Activated CD8-positive, alpha-beta memory T cell treated with anti-CD3 and anti-CD28 coated beads for 4 hours (primary cell): ENCODE measurements at places on chromosomes 6 and 20.

DNA sequence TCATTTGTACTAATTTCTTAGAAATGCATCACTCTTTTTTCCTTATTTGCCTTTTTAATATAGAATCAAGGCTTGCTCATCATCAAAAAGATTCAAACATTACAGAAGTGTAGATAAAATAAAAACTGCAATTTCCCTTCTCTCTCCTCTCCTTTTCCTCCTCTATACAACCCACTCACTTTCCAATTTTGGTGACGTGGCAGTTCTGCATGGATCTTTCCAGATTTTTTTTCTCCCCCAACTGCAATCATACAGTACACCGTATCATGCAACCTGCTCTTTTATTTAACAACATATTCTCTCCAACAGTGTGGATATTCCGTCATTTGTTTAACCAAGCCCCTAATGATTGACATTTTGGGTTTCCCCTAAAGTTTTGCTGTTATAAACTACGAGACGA lies 140.5 kb downstream of the BFSP1 start:
- DNase-seq: no peak

DNA sequence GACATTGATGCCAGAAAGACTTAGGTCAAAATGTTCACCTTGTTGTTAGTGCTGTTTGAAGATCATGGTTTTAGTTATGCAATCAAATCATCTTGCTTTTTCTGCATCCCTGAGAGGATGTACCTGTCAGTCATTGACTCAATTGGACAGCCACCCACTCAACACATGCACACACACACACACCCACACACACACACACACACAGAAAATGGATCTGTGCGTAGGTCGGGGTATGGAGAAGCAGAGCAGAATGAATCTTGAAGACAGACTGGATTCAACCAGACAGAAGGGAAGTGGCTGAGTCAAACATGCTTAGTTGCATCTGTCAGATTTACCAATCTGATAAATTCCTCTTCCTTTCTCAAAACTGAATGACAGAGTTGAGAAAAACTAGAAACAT lies 19.1 kb upstream of the ZSCAN23 start:
- no peak for DNase-seq

GRCh38 chr20:4548552-4548951 lies 173.2 kb upstream of the PRND start:
- DNase-seq: no peak

DNA sequence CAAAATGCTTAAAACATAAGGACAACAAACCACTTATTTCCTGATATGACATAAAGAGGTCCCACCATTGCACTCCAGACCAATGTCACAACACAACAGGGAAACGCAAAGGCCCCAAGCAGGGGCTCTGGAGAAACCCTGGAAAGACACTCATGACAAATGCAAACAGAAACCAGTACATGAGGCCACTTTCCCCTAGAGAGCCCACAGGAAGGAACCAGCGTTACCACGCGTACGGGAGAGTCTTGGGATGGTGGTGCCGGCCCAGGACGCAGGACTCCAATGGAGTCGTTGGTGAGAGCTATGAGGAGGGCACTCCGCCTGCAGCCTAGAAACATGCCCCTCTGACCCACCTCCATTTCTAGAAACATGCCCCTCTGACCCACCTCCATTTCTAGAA lies 20.2 kb downstream of the GMEB2 start:
- no peak for DNase-seq

- DNase-seq: no peak
Measured at GRCh38 chr20:43533060-43533459, 25.6 kb downstream of the L3MBTL1 start.

- DNase-seq: no peak
Measured at GRCh38 chr6:156454867-156455266, 322.3 kb upstream of the ARID1B start.

DNA sequence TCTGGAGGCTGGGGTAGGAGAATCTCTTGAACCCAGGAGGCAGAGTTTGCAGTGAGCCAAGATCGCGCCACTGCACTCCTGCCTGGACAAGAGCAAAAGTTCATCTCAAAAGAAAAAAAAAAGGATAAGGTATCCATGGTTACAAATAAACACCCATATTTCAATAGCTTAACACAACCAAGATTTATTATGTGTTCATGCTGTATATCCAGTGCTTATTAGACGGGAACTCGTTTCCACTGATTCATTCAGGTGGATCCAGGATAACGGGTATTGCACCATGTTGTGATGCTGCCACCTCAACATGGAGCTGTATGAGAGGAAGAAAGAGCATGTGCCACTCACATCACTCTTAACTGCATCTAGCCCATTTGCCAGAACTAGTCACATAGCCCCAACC lies 69.1 kb upstream of the HIVEP1 start:
- no peak for DNase-seq

- no peak for DNase-seq
Measured at GRCh38 chr6:33277663-33278391, 904 bp downstream of the B3GALT4 start.

- DNase-seq: no peak
Measured at GRCh38 chr6:4883298-4883697, 107.1 kb downstream of the CDYL start.

DNA sequence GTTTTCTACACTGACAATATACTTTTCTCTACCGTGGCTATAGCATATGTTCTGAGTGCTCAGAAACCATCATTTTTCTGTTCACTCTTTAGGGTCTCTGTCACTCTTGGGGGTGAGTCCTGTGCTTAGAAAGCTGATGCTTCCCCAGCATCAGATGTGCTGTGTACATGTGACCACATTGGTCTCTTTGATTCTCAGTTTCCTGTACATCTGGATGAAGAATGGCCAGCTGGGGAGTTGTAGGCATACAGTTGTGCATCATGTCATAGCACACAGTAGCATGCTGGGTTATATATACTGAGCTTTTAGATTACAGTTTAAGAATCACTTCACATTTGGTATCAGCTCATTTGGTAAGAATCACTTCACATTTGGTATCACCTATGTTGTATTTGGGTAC lies 238.6 kb upstream of the PREP start:
- no peak for DNase-seq
